ENCODE measurements at places on chromosomes 4 and X. TPM values are rescaled to one million over a fixed set of nuclear protein-coding genes. Genes with fewer than 3 reads are reported as not detected.

The SERTM2 gene
- not detected for total RNA-seq

GRCh38 chrX:45781901-45782553 is 581.4 kb upstream of the DIPK2B start:
- DNase-seq, result peak; percentile 37

The HSFX3 gene
- not detected for total RNA-seq

The RNF212 gene
- total RNA-seq, result 6.6 TPM

DNA sequence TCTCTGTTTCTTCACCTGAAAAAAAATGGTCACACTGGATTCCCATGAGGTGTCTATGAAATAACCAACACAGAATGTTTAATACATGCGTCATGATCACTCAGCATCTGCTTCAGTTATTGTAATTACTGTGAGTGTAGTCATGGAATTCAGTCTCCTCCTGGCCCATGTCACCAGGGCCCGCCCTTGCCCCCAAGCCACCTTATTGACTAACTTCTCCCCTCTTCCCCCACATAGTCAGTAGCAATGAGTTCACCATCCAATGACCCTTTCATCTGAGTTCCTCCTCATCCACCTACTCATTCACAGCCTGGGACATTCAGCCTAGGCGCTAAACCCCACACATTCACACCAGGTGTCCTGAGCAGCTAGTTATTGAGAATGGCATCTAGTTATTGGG is 15.6 kb downstream of the PNMA6F start:
- DNase-seq, result no peak

The GEMIN8 gene
- 17.1 TPM for total RNA-seq

The SNCA gene
- total RNA-seq, result 3.9 TPM

GRCh38 chrX:41491267-41492004 is 44.3 kb downstream of the NYX start:
- DNase-seq, result peak; percentile 86

The MAGEA1 gene
- not detected for total RNA-seq

The RGN gene
- total RNA-seq, result 0.33 TPM

DNA sequence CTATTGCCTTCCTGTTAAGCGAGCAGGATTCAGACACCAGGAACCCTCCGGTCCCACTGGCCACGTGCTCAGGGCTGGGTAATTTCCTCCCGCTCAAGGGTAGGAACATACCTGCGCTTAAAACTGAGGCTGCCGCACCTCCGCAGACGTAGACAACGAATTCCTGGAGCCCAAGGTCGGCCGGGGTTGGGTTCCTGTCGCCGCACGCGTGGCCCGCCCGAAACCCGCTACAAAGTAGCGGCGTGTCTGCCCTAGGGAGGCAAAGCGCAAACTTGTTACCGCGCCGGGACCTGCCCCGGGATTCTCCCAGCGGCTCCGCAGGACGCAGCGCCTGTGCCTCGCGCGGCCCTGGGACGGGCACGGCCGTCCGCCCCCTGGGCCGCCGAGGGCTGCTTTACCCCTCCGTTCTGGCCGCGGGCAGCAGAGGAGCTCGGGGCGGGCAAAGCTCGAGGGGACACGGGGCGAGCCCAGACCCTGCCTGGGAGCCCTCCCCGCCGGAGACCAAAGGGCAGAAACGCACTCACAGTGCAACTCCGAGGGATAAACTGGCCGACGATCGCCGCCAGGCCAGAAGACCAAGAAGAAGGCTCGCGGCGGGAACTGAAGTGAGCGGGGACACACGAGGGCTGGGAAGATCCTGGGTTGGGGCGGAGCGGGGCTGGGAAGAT is at the start of gene ERVMER34-1:
TSS of gene ERVMER34-1 (minus strand) at position 607 of the 668 bp plus-strand sequence. CDS start 5,905 bp downstream, outside the sequence.
- no peak for DNase-seq

The GLRA3 gene
- total RNA-seq, result 0.39 TPM

- no peak for DNase-seq
These were observed 475.9 kb downstream of the PDHA2 start for GRCh38 chr4:96315815-96316214.

Data from PC-9 (cell line).